ENCODE measurements at places on chromosomes 6 and 20. TPM values are rescaled to one million over a fixed set of nuclear protein-coding genes. Genes with fewer than 3 reads are reported as not detected.

NFATC2 gene
- total RNA-seq, result 10.6 TPM

GLYATL3 gene
- not detected for total RNA-seq

SEL1L2 gene
- 0.52 TPM for total RNA-seq

PBOV1 gene
- not detected for total RNA-seq

AURKA gene
- 1.6 TPM for total RNA-seq

ETV7 gene
- total RNA-seq, result 7.6 TPM

EYS gene
- not detected for total RNA-seq

LIME1 gene
- 7.3 TPM for total RNA-seq

AVP gene
- total RNA-seq, result not detected

CYP21A2 gene
- 3.8 TPM for total RNA-seq

FAM217A gene
- not detected for total RNA-seq

NKAIN4 gene
- total RNA-seq, result not detected

LHFPL5 gene
- not detected for total RNA-seq

CSNK2B gene
- 149 TPM for total RNA-seq

APOM gene
- total RNA-seq, result 2.4 TPM

F13A1 gene
- total RNA-seq, result 61.0 TPM

CYP39A1 gene
- total RNA-seq, result 3.5 TPM

MCCD1 gene
- not detected for total RNA-seq

TRERF1 gene
- total RNA-seq, result 24.7 TPM

CALHM4 gene
- total RNA-seq, result not detected

OOEP gene
- not detected for total RNA-seq

EPB41L1 gene
- total RNA-seq, result 165 TPM

SSTR4 gene
- total RNA-seq, result not detected

CNKSR3 gene
- 22.1 TPM for total RNA-seq

C6orf52 gene
- total RNA-seq, result 1.8 TPM

TPMT gene
- total RNA-seq, result 9.5 TPM

RPS6KA2 gene
- 85.3 TPM for total RNA-seq

GUCA1A gene
- not detected for total RNA-seq

ANGPT4 gene
- 0.99 TPM for total RNA-seq

SLC16A10 gene
- 1.8 TPM for total RNA-seq

TBX18 gene
- total RNA-seq, result 84.1 TPM

UNC93A gene
- total RNA-seq, result not detected

BEND6 gene
- total RNA-seq, result 4.1 TPM

ALDH5A1 gene
- total RNA-seq, result 39.6 TPM
